ENCODE measurements at places on chromosomes 7 and 10.
A peak's percentile ranks its signal among the peaks of the same experiment; 100 is the strongest.

DNA sequence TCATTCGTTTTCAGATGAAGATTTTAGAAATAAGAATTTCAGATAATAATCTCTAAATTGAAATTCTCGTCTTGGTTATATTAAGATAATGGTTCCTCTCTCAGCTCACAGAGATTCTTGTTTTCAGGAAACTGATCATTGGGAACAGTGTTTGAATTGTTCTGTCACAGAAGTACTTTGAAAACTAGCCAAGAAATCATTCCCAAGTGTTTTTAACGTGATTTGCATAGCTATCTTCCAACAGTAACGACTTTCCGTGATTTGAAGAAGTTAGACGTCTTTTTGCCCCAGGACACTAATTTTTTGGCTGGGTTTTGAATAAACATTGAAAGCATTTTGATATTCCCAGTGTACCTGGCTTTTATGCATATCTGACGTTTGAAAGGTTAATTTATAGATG is 116.0 kb downstream of the CDCA7L start:
- no peak for DNase-seq

DNA sequence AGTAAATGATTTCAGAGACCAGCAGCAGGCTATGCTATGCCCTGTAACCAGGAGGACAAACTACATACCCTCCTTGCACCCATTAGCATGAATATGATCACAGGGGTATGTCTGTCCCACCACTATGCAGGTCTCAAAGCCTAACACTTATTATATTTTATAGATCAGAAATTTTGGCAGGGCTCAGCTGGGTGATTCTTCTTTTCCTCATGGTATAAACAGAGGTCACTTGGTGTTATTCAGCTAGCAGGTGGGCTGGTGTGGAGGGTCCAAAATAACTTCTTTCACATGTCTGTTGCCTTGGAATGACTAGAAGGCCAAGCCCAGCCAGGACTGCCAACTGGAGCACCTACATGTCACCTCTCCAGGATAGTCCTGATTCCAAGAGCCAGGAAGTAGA is 252.9 kb downstream of the ARHGAP12 start:
- DNase-seq: no peak

GRCh38 chr10:87862679-87863052 is 667 bp downstream of the KLLN start:
- no peak for DNase-seq

GRCh38 chr7:94396037-94396431 is 1.3 kb downstream of the COL1A2 start:
- no peak for DNase-seq

DNA sequence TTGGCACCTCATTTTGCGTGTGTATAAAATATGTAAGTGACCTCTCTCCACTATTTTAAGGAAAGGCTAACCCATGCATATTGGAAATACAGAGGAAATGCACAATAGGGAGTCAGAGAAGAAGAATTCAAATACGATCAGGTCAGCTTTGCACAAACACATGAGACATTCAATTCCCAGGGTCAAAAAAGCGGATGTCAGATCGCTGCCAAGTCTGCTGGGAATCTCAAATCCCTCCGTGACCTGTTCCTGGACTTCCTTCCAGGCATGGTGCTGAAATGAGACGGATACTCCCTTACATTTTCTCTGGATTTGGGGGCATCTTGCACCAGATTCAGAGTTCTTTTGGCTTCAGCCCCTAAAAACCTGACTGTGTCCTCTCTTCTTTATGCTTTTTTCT is 91.9 kb upstream of the PRKCQ start:
- DNase-seq: no peak

GRCh38 chr10:129965425-129965808 is 1.3 kb upstream of the EBF3 start:
- DNase-seq: peak; percentile 24

DNA sequence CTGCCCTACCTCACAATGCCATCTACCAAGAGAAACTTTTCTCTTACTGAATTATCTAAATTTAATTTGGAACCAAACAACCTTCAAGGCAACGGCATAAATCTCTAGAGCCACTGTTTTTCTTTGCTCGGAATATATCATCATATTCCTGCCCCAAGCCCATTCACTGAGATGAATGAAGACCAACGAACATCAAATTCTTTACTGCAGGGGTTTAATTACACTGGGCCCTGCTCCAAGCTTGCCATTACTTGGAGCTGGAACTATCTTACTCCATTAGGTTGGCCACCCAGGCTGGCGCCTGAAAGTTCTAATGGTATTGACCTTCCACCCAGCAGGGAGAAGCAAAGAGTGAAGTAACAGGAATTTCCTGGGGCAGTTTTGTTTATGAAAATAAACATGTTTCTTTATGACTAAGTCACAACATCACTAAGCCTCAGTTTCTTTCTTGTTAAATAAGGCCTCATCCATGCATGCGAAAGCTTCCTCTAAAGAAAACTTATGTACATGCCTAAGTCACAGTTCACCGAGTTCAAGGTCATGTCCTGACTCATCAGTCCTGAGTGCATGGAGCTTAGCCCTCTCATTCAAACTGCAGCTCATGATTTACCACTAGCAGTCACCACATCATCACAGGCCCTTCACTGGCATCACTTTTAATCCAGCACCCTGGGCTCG is 42.1 kb upstream of the ANAPC16 start:
- DNase-seq: no peak

DNA sequence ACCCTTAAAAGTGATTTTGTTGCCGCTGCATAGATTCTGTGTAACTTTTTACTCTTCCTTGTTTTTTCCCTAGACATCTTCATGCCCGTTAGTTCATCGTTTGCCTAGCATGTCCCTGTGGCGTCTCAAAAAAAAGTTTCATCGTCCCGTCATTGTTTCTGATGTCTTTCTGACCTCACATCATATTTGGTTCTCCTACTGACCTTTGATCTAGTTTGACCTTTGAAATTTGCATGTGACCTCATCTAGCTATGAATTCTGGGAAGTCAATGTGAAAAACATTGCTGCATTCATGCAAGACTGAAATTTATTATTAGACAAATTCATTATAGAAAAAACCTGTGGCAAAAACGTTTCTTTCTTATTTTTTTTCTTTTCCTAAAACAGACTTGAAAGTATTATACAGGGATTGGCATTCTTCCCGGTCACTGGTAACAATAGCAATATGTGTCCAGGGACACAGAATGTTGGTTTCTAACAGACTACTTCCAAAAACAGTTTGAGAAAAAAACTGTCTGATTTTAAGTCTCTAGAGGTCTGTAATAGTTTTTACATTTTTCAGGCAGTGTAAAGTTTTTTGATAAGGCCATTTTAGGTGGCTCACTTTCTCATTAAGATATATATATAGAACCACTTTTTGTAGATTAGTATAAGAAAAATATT is 280.9 kb downstream of the USP6NL start:
- DNase-seq: no peak

- no peak for DNase-seq
These were observed 111.4 kb downstream of the INPP5A start for GRCh38 chr10:132648851-132649528.

DNA sequence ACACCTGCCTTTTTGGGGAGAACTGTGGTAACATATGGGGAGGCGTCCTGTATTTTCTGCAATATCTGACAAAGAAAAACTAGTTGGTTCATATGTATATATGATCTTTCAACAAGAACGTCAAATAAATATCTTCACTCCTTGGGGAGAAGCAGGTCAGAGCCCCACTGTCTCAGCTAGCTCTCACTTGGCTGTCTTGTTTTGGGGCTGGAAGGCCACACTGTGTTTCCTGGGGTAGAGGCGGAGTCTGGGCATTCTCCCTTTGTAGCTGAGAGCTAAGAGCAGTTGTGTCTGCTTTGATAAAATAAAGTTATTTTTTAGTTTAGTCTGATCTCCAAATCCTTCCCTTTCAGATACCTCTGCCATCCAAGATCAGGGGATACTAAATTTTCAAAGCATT is 83.9 kb upstream of the IGFBP3 start:
- no peak for DNase-seq

DNA sequence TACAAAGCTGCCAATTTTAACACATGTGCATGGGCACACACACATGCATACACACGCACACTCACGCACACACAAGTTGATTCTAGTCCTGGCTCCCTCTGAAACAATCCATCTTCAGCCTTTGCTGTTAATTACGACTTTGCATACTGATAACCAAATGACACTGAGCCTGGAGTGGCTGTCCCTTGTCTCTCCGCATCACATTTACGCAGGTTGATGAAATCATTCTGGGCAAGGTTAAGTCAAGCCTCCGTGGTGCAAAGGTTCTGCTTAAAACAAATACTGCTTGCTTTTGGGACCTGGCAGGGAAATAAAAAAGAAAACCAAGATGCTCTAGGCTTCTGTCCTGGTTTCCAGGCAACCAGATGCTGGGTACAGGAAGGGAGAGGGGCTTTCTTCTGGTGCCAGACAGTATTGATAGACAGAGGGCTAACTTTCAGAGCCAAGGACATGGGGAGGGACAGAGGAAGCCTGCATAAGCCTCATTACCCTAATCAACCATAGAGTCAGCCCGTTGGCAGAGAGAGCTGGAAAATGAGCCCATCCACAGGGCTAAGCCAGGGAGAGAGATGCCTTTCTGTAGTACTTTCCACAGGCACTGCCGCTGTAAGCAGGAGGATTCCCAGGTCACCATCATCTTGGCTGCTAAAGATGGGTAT is 233.0 kb downstream of the WDR11 start:
- DNase-seq: no peak

DNA sequence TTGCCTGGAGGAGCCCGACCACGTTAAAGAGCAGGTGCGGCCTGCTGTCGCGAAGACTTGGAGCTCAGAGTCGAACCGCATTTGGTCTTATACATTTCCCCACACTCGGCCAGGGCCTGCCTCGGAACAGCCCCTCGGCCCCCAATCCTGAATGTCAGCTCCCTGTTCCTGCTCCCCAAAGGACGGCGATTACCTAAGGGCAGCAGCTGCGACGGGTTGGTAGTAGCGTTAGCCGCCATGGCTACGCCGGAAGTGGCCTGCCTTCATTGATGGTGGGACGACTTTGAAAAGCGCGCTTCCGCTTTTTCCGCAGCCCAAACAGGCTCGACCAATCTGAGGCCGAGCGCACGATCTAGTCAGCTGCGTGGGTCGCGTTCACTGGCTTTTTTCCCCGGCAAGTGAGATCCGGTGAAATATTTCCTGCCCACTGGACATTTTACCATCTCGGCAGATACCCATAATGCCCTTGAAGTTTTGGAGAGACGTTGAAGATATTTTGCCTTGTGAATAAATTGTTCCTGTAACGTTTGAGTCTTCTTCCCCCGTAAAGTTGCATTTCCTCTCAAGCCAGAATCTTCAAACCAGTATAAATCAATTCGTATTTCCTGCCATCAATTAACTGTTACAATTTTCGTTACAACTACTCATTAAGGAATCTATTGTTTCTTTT is at the start of gene LSM5:
LSM5 (minus strand) TSS at position 254 of the 670 bp plus-strand sequence; CDS start at position 239, 15 bp downstream.
- DNase-seq: peak; percentile 94

- no peak for DNase-seq
These were observed 1017.0 kb upstream of the KCND2 start for GRCh38 chr7:119256001-119256400.

DNA sequence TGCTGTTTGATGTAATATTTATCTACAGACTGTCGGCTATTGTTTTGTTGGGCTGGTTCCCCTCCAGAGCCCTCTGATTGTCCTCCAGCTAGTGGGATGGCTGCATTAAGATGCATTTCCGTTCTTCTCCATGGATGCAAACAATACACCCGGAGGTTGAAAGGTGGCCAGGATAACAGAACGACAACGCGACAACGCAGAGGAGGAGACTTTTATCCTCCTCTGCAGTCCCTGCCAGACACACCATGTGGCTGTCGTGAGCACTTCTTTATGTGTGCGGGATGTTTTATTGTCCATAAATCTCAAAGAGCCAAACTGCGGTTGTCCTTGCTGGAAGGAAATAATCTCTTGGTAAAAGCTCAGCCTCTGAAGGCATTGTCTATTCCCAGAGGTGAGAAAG is 39.1 kb upstream of the TCERG1L start:
- no peak for DNase-seq

GRCh38 chr10:72267381-72267780 is 6.3 kb upstream of the DDIT4 start:
- DNase-seq: no peak

DNA sequence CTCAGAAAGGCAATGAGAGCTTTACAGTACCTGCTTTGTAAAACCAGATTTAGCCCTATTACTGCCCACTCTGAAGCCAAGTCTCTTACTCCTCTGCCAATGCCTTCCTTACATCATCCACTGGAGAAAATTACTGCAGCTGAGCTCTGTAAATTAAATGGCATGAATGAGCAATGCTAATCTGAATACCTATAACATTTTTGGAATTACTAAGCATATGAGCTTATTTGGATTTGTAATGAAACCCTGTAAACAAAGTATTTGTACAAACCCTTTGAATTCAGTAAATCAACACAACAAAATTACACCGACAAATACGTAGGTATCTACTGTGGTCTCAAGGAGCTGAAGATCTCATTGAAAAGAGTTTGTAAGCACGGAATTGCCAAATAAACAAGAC is 12.1 kb upstream of the CCNY start:
- DNase-seq: no peak

- no peak for DNase-seq
These were observed 127.9 kb downstream of the FAM53B start for GRCh38 chr10:124616040-124616835.

DNA sequence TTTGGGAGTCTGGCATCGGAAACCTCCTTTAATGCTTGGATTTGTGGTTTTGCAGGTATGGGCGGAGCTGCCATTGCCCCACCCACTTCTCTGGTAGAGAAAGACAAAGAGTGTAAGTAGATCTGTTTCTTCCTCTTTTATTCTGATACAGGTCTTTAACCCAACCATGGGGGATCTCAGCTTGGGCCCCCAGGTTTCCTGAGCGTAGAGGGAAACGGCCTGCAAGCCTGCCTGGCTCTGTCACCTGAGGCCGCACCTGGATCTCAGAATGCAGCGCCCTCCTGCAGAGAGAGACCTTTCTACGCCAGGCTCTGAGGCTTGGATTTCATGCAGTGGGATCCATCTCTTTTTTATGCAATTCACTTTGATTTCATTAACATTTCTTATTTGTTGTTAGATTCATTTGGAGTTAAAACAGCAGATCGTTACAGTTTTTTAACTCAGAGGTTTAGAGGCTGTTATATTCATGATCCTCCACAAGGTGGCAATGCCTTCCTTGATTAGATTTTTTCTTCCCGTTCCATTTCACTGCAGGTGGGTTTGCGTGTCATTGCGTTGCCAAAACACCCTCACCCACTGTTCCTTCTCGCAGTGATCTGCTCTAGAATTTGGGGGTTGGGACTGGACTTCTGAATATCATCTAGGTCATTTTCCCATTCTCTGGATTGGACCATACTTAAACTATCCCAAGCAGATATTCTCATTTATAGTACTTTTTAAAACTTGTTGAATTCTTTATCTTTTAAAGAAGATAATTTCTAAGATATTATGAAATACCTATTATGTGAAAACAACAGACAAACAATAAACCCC is 20.0 kb downstream of the RBM17 start:
- DNase-seq: peak; percentile 72
